ENCODE measurements at places on chromosomes 12 and 14.
A peak's percentile ranks its signal among the peaks of the same experiment; 100 is the strongest.

GRCh38 chr14:104239861-104240301 is 101.5 kb downstream of the KIF26A start:
- DNase-seq: peak; percentile 36

DNA sequence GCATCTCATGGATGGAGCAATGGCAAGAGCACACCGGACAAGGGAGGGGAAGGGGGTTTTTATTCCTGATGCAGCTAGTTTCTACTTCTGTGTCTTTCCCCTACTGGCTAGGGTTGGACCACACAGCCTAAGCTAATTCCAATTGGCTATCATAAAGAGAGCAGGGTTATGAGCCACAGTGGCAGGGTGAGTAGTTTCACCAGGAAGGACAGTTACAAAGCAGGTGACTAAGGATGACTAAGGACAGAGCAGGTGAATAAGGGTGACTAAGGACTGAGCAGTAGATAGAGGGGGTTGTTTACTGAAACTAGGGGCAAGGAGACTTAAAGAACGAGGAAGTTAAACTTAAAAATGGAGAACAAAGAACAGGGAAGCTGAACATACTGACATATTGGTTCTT is 321.4 kb upstream of the SEL1L start:
- no peak for DNase-seq

DNA sequence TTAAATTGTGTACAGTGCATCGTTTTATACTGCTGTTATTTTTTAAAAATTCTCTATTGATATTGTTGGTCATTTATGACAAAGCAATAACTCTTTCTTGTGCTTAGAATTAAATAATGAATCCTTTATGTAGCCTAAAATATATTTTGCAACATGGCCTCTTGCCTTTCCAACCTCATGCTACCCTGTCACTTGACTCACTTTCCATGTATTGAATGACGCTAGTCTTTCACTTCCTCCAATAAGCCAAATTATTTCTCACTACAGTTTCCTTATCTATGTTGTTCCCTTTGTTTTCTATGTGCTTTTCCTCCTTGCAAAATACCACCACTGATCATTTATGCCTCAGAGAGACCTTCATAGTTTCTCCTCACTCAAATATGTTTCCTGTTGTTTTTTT is 16.3 kb upstream of the EPYC start:
- DNase-seq: no peak

GRCh38 chr12:120865098-120865497 is 39.1 kb downstream of the SPPL3 start:
- DNase-seq: no peak

- DNase-seq: peak; percentile 91
Measured at GRCh38 chr12:46268583-46269428, at the start of gene SLC38A1. Gene SLC38A1 (minus strand): TSS chr12:46269043. CDS start chr12:46239800, 29,243 bp downstream.

DNA sequence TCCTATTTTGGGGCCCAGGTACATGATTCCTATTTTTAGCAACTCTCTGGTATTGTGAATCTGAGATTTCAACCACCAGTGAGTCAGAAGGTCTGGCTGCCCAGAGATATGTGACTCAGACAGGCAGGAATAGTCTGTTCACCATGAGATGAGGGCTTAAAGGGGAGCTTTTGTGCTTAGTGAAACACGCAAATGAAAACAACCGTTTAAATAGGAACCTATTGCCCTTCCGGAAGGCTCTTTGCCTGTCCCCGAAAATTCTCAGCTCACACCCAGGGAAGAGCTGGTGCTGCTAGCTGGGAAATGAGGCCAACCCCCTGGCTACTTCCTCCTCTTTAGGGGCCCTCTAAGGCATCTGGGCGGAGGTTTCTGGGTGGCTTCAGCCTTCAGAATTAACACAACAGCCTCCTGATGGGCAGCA is 283.6 kb downstream of the CACNA1C start:
- no peak for DNase-seq

DNA sequence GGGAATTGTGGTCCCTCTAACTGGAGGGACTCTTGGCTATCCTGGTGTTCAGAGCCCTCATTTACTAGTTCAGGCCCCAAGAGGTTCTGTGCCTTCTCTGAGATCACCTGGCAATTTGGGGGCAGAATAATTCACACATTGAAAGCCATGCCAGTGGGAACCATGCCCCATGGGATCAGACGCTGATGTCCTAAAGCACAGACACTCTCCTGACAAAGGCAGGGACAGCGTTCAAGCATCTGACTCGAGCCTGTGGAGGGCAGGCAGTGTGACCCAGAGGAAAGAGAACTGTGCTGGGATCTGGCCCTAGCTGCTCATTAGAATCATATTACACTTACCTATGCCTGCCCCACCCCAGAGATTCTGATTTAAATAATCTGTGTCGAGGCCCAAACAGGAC is 2.4 kb upstream of the ASB2 start:
- DNase-seq: no peak

DNA sequence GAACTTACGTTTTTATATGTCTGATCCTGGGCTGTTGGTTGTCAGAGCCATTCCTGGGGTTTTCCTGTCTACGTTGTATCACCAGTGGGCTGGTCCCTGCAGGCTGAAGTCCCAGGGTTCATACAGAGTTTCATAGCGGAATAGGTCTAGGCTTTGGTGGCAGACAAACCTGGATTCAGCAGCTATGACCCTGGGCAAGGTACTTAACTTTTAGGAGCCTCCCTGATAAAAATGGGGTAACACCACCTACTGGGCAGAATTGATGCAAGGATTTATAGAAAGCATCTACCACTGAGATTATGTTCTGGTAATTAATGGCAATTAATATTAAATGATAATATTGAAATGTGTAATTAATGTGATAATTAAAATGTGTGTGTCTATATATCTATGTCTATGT is 141.2 kb downstream of the SYNE2 start:
- DNase-seq: no peak

GRCh38 chr12:65294641-65295262 is 16.3 kb downstream of the MSRB3 start:
- no peak for DNase-seq

DNA sequence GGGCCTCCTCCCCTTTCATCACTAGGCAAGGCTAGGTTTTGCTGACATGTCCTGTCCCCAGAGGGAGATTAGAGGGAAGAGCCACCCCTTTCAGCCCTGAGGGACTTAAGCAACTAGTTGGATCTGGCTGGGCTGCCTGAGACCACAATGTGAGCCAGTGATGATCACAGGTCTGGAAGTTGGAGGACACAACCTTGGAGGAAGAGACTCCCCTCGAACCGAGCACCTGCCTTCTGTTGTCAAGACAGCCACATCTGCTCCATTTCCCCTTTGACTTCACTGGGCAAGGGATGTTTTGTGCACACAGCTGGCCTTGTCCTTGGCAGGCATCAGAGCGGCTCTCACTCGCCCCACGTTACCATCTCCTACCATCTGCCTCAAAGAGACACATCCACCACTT is 31.4 kb downstream of the MVK start:
- DNase-seq: peak; percentile 69

DNA sequence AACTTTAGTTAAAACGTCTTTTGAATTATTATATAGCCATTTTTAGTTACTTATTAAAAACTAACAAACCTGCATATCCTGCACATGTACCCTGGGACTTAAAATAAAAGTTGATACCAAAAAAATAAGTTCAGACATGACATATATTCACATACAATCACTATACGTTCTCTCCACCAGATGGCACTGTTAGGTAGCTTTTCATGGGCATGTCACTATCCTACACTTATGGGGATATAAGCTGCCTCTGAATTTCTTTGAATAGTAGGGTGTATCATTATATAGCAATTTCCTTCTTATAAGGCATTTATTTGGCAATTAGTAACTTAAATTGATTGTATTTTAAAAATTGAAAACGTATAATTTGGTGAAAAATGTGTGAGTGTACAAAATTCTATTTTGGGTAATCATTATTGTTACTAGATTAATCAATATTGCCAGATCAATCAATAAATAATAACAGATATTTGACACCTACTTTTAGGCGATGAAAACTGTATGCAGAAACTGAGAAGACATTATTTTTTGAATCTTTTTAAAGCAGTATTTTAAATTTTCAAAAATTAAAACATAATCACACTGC is 31.8 kb upstream of the OR10A7 start:
- no peak for DNase-seq

DNA sequence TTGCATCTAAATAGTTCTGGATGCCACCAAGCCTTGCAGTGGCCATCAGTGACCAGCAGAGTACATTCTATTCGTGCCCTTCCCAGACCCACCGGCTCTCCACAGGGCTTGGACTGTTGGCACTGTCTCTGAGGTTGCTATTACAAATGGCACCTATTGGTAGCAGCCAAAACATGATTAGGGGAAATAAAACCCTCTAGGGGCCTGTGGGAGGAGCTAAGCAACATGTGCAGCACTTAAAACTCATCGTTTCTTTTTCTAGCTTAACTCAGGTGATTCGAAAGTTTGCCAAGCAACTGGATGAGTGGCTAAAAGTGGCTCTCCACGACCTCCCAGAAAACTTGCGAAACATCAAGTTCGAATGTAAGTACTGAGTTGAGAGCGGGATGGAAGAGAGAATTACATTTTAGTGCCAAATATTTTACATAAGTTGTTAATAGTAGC is 65.4 kb upstream of the RIC8B start:
- no peak for DNase-seq

- DNase-seq: no peak
Measured at GRCh38 chr12:3014641-3015040, 55.4 kb downstream of the TEAD4 start.

GRCh38 chr12:42129595-42130204 is 15.0 kb downstream of the GXYLT1 start:
- no peak for DNase-seq

GRCh38 chr14:103503296-103503695 is 19.3 kb downstream of the CKB start:
- no peak for DNase-seq

DNA sequence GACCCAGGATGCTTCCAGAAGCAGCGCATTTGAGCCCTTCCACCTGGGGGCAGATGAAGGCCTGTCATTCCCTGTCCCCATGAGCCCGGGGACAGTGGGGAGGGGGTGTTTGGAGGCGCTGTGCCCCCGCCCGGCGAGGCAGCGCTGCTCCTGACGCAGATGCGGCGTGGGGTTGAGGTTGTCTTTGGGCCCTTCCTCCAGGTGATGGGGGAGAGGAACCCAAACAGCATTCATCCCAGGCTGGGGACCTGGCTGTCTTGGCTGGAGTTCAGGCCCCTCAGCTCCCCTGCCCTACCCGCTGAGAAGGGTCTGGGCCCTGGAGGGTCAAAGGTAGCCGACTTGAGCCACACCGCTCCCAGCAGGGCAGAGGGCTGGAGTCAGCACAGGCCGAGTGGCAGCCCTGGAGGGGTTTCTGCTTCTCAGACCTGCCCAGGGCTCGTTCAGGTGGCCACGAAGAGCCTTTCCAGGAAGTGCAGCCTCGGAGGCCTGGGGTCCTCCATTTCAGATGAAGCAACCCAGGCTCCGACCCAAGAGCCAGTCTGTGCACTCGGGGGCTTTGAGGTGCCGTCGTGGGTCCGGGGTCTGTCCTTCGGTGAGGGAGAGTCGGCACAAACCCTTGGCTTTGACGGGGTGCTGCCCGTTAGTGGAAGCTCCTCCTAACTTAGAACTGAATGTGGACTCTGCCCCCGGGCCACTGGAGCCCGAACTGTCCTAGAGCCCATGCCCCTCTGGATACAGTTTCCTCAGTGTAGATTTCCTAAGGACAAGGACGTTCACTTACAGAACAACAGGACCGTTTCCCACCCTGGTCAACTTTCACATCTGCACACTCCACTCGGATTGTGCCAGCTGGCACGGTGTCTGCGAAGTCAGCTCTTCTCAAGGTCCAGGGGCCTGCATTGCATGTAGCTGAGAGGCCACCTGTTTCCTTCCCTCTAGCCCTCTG is 16.1 kb downstream of the ACADS start:
- no peak for DNase-seq

DNA sequence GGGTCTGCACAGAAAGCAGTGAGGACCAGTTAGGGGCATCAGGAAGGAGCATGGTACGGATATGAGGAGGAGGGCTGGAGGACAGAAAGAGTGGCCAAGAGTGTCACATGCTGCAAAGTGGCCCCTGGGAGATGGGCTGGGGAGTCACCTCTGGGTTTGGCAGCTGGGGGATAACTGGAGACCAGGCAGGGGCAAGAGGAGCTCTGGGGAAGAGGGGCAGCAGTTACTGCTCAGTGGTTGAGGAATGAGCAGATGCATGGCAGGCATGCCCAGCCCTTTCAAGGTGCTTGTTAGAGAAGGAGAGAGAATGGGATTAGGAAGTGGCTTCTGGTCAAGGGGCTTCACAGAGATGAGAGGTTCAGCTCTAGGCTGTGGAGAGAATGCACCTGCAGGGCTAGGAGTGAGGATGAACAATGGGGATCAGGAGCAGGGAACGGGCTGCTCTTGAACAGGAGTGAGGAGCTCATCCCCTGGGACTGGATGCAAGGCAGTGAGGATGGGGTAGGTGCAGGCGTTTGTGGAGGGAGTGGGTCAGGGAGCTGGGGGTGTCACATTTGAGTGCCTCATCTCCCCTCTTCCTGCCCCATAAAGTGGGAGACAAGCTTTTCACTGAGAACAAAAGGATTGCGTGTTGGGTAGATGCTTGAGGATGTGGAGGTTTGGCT is 127.5 kb downstream of the PAPOLA start:
- DNase-seq: no peak

GRCh38 chr14:95222151-95222631 is 64.9 kb upstream of the DICER1 start:
- no peak for DNase-seq

- DNase-seq: no peak
Measured at GRCh38 chr14:101780887-101781239, 19.4 kb downstream of the PPP2R5C start.

- no peak for DNase-seq
Measured at GRCh38 chr14:104076743-104077142, 8.8 kb upstream of the ASPG start.

- DNase-seq: no peak
Measured at GRCh38 chr14:85579942-85580341, 50.0 kb downstream of the FLRT2 start.

GRCh38 chr12:125143491-125143890 is 78.3 kb downstream of the AACS start:
- no peak for DNase-seq

DNA sequence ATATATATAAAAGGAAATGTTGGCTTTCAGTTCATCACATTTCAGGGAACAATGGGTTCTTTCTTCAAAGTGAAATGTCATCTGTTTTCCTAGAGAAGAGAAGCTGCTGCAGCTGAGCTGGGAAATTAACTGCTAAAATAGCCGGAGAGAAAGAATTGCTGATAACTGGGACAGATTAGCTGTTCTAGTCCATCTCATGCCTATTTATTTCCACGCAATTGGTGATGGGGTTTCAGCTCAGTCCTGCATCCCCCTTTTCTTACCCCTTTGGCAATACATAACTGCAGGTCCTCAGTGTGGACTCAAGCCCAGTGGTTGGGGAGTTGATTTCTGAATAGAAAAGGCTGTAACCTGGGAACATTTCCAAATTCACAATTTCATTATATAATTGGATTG is 436.9 kb upstream of the TMEM132C start:
- DNase-seq: no peak

DNA sequence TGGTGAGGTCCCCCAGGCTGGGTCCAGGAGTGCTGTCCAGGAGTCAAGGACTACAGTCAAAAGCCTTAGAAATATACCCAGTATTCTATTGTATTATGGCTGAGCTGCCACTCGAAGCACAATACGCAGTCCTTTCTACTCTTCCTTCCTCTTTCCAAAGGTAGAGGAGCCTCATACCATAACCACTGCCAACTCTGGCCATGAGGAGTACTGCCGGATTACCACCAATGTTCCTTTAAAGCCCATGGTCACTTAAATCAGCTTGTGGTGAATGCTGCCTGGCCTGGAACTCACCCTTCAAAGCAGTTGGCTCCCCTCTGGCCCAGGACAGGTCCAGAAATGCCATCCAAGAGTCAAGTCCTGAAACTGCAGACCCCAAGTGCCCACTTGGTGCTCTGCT is 425.4 kb downstream of the SLC16A7 start:
- no peak for DNase-seq
